NCI-H2081 (cell line): ENCODE measurements at places on chromosomes 16 and 17.

DNA sequence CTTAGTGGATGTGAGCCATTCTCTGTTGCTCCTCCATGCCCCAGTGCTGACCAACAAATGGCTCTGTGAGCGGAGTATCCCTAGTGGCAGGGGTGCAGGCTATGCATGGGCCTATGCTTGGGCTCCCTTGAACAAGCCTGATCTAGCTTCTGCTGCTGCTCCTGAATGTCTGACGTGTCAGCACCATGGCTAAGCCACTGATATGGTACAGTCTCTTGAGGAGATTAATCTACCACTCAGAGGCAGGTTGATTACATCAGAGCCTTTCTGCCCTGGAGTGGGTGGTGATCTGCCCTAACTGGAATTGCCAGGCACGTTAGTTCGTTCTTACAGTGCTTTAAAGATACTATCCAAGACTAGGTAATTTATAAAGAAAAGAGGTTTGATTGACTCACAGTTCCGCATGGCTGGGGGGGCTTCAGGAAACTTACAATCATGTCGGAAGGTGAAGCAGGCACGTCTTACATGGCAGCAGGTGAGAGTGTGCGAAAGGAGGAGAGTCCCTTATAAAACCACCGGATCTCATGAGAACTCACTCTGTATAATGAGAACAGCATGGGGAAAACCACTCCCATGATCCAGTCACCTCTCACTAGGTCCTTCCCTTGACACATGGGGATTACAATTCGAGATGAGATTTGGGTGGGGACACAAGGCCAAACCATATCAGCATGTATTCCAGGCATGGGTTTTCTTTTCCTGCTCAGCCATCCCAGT lies 41.5 kb upstream of the B4GALNT2 start:
- DNase-seq, result no peak

DNA sequence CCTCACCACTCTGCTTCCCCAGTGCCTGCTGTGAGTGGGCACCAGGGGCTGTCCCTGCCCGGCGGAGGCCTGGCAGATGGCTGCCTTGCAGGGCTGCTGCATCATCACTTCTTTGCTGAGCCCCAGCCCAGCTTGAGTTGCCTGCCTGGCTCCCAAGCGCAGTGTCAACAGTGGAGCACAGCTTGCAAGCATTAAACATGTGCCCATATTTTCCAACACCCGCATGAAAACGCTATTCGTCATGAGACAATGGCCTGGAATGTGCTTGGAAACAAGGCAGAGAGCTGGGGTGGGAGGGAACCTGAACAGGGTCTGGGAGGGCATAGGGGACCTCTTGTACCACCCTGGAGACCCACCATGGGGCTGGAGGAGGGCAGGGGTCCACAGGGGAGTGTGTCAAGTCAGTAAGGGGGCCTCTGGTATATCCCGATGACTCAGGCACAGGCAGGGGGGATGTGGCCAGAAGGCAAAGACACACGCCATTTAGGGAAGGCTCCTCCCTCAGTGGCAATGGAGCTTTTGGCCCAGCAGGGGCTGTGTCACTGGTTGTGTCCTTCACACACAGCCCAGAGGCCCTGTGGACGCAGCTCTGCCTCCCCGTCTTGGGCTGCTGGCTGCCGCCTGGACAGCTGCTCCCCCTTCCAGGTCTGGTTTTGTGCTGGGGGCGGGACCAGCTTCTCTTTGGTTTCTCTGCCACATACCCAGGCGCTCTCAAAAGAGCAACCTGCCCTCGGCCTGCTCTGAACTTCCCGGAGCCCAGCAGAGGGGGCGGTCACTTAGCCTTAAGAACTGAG lies 17.4 kb upstream of the MTSS2 start:
- peak; percentile 10 for DNase-seq

DNA sequence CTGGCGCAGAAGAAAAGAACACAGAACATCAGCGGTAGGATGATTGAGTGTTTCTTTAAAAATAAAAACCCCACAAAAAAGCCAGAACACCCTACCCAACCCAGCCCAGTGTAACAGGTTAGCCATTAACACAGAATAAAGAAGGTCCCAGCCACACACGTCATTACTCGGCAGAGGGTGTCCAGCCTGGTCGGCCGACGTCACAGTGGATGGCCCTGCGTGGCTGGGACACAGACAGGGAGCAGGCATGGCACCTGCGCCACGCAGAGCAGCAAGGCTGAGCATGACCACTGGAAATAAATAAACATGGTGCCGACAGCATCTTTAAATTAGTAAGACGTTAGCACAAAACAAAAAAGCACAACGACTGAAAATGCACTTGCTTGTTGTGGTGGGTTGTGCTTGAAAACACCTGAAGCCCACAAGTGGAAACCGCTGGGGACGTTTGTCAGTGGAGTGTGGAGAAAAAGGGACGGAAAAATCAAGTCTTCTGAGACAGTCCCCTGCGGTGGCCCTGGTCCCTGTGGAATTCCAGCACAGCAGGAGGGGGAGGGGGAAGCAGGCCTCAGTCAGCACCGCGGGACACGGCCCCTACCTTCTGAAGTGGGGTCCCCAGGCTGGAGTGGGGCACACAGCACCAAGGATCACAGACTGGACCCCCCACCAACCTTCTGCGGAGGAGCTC lies 39.2 kb downstream of the SLC7A5 start:
- no peak for DNase-seq

DNA sequence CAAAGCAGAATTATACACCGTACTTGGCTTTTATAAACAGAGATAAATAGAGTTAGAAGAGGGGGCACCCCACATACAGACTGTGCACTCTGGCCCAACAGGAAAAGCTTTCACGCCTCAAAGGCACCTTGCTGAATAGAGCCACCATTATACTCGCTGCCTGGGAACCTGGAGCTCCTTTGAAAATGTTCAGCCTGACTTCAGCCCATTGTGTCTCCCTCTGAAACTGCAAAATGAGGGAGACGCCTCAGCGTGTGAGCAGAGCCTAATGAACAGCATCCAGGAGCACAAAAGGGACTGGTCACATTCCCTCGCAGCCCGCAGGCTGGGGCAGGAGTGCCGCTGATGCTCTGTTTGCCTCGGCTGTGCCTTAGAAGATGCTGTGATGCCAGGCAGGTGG lies 46.3 kb downstream of the ABCC12 start:
- DNase-seq, result no peak

DNA sequence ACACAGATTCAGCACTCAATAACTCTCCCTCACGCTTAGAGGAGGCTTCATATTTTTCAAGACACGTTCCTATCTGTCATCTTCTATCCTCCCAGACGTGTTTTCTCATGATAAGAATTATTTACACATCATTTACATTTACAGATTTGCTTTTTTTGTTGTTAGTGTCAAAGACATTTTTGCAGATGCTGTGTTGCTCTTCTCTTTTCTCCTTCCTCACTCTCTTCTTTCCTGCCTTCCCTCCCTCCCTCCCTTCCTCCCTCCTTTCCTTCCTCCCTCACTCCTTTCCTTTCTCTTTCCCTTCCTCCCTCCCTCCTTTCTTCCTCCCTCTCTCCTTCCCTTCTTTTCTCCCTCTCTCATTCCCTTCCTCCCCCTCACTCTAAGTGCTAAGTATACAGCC lies 537.1 kb upstream of the HSBP1 start:
- DNase-seq, result no peak

DNA sequence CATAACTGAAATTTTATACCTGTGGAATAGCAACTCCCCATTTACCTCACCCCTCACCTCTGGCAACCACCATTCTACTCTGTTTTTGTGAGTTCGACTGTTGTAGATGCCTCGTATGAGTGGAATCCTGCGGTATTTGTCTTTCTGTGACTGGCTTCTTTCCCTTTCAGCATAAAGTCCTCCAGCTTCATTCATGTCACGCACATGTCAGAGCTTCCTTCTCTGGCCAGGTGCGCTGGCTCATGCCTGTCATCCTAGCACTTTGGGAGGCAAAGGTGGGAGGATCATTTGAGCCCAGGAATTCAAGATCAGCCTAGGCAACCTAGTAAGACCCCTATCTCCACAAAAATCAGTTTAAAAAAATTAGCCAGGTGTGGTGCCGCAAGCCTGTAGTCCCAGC lies 278.4 kb downstream of the PARN start:
- no peak for DNase-seq

DNA sequence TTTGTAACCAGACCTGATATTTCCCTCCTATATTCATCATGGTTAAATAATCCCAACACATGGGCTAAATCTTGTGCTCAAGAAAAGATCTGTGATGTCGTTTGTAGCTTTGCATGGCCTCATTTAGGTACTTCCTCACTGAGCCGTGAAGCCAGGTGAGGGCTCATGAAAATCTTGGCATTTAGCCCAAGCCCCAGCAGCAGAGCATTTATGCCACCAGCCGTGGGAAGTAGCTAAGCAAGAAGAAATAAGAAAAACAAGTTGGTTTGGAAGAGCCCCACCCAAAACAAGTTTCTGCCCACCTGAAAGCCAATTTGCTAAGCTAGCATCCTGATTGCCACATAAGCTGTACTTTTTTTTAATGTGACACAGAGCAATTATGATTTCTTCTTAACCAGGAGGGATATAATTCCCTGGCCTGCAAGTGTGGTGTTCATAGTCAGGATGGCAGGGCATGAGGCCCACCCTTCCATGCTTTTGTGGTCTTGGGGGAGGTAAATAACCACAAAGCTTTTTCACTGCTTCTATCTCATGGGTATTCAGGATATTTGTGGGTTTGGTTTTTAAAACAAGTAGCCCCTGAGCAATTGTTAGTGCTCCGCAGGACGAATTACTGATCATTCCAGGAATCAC lies 10.5 kb downstream of the TMIGD1 start:
- peak; percentile 30 for DNase-seq

GRCh38 chr17:30429155-30429554 lies 48.1 kb upstream of the GOSR1 start:
- no peak for DNase-seq

GRCh38 chr16:31274831-31275816 lies 15.3 kb downstream of the ITGAM start:
- no peak for DNase-seq

DNA sequence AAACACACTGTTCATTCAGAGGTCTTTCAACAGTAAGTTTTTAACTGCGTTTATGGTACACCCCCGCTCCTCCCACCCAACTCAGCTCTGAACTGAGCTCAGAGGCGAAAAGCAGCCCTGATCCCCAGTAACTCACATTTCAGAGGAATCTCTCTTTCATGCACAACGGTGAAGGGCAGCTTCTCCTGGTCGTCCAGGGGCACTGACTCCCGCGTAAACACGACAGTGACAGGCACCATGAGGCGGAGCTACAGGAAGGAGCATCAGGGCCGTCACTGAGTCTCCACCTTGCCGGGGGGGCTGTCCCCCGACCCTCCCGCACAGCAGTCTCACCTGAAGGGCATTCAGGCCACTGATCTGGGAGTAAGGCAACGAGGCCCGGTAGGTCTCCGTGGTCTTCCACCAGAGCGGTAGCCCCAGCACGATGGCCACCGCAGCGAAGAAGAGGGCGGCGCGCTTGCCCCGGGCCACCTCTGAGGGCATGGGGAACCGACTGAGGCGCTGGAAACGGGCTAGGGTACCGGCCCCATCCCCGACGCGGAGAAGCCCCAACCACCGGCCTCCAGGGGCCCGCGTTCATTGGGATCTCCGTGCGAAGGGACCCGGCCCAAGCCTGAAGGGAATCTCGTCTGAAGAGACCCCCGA lies 486 bp downstream of the PIGS start:
- peak; percentile 12 for DNase-seq
